ENCODE measurements at places on chromosomes 2 and 18.

DNA sequence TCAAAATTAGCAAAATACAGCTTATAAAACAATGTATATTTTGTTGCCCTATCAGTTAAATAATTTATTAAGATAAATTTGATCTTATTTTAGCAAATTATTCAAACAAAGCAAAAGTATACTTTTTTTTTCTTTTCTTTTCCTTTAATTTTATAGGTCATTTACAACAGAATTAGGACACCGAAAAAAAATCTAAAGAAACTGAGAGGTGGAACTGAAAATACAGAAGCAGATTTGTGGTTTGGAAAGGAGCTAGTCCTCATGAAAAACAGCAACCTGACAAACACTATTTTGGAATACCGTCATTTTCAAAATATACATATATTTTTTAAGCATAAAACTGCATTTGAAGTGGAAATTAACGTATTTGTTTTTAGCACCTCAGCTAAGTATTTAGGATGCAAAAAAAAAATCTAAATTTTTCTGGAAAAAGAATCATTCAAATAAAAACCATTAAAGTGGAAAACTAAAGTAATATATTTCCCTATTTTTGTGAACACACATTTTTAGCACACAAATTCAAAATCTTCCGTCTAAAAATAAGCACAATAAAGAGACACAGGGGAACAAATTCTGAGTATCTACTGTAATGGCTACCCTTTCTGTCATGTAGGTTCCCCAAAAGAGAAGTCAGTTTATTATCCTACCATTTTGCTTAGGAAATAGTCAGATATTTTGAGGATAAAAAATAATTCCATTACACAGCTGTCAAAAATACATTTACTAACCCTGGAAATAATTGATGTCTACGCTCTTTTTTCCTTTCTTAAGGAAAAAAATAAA, 2.7 kb downstream of the CCDC88A start:
- DNase-seq: no peak

DNA sequence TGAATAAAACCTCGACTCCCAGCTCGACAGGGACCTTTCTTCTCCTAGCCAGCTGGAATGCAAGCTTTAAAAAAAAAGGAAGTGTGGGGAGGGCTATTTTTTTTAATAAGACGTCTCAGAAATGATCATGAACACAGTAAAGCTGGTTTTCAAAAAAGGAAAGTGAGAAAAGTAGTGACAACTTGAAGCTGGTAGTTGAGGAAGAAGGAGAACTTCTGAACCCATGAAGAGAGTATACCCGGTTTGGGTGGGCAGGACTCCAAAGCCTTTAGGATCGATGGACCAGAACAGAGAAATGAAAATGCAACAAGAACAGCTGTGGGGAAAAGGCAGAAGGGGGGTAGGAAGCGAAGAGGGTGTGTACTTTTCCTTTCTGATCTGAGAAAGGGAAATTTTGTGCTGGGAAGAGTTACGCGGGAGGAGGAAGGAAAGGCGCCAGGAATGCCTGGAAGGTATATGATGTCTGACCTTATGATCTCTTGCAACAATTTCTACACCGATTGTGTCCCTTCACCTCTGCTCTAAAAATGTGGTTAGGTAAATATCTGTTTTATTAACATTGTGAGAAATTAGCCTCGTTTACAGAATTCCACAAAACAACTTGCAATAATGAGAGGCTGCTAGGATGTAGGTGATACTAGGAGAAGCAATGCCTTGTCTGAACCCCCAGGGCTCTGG, 22.6 kb upstream of the CYP1B1 start:
- DNase-seq: no peak

DNA sequence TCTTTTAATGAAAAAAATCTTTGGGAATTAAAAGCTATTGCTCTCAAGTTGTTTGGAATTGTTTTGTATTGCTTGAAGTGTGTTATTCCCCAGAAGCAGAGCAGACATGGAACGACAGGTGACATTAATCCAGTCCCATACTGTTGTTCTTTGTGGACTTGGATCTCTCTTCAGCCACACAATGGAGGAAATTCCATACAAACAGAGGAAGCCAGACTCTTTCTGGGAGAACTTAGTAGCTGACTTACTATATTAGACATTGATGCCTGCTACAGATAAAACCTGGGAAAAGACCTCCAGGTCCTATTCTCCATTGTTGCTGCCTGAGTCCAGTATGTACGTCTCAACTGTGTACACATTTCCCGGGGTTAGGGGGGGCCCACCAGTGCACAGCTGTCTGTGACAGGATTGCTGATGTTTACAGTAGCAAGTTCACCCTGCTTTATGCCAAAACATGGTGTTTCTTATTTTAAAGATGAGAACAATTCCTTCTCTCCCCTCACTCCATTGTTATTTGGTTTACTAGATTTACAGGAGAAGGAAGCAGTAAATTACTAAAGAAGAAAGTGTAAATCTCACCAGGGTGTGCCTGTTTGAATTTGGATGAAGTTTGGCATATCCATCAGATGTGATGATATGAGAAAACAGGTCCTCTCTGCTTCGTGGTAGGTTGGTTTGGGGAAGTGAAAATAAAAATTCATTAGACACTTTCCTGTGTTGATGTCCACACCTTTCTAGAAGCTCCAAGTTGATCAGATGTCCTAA, 142.4 kb upstream of the RBBP8 start:
- DNase-seq: no peak

DNA sequence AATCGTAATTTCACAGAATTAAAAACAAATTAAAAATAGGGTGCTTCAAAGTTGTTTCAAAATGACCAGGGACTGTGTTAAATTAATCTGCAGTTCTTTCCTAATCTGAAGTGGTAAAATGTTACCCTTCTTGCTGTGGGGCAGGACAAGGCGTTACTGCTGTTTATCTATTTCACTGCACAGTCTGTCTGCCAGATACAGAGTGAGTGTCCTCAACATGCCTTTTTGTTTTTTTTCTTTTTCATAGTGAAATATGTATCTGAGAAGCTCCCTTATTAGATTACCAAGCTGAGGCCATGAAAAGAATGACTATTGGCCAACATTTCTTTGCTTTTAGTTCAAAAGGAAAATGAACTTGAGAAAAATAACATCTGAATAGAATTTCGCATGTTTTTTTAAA, 38.0 kb downstream of the KCTD1 start:
- DNase-seq: no peak
